Activated effector memory CD4-positive, alpha-beta T cell treated with Interleukin-2 at 50 U/mL for 16 hours (primary cell): ENCODE measurements at places on chromosomes 16 and 17.

- no peak for DNase-seq
These were observed 17.7 kb downstream of the NUBP1 start for GRCh38 chr16:10761373-10761772.

DNA sequence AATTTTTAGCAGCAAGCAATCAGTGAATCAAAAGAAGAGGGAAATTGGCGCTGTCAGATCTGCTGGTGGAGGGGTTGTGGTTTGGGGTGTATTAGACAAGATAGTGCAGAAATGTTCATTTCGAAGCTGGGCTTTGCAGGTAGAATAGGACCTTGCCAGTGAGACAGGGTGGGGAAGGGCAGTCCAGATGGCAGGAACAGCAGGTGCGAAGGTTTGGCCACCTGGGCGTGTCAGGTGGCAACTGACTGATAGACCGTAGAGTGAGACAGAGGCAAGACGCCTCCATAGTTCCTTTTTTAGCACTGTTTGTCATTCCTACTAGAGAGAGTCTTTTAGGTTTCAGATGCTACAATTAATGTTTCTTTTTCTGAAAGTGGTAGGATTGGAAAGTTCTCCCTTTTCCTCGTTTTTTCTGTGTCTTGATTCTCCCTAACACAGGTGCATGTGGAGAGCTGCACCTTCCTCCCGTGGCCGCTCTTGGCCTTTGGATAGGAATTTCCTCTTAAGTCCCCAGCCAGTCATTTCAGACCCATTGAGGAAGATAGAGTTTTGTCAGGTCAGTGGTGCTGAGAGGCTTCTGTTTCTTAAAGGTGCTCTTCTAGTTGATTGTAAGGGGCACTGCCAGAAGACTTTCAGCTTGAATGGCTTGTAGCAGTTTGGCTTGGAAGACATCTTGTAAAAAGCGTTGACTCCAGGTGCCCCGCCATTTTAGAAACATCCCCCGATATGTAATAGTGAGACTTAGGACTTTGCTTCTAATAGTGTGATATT is 315.6 kb downstream of the SNX29 start:
- no peak for DNase-seq

- no peak for DNase-seq
These were observed 378.7 kb upstream of the DYNLRB2 start for GRCh38 chr16:80161799-80162739.

GRCh38 chr16:86086471-86086870 is 187.5 kb downstream of the IRF8 start:
- no peak for DNase-seq

GRCh38 chr17:1002771-1003555 is 6.0 kb downstream of the TIMM22 start:
- DNase-seq: no peak

GRCh38 chr16:50637716-50638602 is 43.2 kb downstream of the SNX20 start:
- no peak for DNase-seq

GRCh38 chr17:57016071-57016763 is 38.3 kb downstream of the SCPEP1 start:
- DNase-seq: no peak

GRCh38 chr17:44236444-44236991 is 17.0 kb upstream of the UBTF start:
- DNase-seq: no peak

DNA sequence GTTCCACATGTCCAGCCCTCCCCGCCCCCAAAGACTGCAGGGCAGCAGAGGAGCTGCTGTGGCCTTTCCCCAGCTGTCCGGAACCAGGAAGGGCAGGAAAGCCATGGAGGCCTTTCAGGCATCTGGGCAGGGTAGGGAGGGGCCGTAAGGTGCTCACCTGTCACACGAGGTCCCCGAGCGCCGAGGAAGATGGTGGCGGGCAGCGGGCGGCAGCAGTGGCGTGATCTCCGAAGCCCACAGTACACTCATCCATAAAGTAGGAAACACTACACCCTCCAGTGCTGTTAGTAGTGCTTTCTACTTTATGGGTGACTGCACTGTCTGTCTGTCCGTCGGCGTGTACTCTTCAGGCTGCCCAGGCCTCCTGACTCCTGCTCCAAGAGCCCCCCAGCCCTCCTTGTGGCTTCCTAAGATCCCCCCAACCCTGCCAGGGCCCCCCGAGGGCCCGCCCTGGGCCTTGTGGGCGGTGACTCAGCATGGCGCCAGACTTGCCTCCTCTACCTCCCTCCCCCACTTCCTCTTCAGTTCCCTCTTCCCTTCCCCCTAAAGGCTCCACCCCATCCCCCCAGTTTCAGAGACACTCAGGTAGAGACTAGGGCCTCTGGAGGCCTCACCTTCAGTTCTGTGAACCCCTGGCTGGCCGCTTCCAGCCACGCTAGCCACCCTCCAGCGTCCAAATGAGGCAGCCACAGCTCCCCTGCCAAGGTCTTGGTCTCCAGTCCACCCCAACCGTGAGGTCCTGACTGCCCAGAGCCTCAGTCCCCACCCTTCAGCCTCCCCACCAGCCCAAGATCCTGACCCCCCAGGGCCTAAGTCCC is 2.6 kb upstream of the TSPOAP1 start:
- DNase-seq: peak; percentile 66

- DNase-seq: no peak
These were observed 83.5 kb upstream of the IRX5 start for GRCh38 chr16:54847207-54847606.

GRCh38 chr16:15810411-15810810 is 46.4 kb downstream of the MYH11 start:
- no peak for DNase-seq

- DNase-seq: no peak
These were observed 10.6 kb downstream of the CTRB1 start for GRCh38 chr16:75229172-75230031.

- no peak for DNase-seq
These were observed 72.0 kb upstream of the LGALS9 start for GRCh38 chr17:27558842-27559505.

GRCh38 chr17:82623707-82624106 is 24.5 kb downstream of the WDR45B start:
- no peak for DNase-seq

GRCh38 chr17:71558901-71559300 is 561.9 kb upstream of the SOX9 start:
- no peak for DNase-seq

DNA sequence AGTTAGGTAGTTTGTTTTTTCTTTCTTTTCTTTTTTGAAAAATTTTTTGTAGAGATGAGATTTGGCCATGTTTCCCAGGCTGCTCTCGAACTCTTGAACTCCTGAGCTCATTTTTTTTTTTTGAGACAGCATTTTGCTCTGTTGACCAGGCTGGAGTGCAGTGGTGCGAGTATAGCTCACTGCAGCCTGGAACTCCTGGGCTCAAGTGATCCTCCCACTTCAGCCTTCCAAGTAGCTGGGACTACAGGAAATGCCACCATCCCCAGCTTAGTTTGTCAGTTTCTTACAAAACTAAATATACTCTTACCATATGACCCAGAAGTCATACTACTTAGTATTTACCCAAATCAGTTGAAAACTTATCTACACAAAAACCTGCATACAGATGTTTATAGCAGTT is 14.4 kb upstream of the FBXO47 start:
- no peak for DNase-seq

DNA sequence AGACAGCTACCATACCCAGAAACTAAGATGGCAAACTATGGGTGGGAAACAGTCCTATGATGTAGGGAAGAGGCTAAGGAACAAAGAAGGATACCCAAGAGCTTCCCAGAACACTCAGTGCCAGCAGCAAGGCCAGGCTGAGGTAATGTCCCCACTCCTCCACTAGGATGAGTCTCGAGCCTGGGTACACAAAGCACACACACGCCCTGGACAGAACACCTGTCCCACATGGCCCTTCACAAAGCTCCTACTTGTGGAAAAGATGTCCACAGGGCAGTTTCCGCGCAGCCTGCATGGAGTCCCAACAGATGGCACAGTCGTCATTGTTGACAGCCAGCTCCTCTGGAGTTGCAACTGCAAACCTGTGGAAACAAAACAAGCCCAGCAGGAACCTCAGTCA is 23.9 kb downstream of the AMFR start:
- no peak for DNase-seq

DNA sequence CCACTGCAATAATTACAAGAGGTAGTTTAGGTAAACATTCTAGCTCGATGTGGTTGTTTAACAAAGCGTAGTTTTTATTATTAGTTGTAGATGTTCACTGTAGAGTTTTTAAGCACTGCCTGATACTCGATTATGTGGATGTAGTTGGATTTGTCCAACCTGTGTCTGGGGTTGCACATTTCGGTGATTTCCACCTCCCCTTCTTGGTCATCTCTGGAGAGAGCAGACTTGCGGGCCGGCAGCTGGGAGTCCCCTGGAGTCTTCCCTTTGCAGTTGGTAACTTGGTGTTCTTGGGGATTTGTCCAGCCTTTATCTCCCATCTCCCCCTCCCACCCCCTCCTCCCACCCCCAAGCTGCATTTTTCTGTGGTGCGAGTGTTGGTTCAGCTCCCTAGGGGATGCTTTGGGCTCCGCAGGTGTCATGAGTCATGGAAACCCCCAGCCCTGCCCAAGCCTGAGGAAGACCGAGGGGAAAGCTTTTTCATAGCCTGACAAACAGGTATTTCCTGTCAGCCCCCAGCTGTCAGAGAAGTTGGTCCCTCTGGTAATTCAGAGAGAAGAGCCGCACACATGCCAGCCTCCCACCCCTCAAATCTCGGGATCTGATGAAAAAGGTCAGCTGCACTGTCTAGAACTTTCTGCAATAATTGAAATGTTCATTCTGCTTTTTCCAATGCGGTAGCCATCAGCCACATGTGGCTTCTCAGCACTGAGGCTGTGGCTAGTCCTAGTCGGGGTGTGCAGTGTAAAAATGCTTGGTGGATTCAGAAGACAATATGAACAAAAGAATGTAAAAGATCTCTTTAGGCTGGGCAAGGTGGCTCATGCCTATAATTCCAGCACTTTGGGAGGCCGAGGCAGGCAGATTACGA is 50.3 kb downstream of the KSR1 start:
- DNase-seq: no peak

- no peak for DNase-seq
These were observed 34.3 kb downstream of the IL4R start for GRCh38 chr16:27347930-27348685.

DNA sequence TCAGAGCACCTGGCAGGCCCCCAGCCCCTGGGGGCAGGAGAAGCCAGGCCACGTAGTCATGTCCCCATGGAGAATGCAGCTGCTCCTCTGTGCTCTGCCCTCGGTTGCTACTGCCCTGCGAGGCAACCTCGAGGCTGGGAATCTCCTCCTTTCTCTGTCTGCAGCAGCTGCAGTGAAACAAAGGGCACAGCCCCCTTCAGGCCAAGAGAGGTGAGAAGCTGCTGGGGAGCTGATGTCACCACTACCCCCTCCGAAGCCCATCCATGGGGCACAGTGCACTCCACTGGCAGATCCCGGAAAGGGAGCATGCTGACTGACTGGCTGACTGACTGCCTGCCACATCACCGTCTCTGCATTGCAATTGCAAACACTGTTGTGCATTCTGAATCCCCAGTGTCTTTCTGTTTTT is 103.7 kb downstream of the GRIN2A start:
- DNase-seq: no peak

DNA sequence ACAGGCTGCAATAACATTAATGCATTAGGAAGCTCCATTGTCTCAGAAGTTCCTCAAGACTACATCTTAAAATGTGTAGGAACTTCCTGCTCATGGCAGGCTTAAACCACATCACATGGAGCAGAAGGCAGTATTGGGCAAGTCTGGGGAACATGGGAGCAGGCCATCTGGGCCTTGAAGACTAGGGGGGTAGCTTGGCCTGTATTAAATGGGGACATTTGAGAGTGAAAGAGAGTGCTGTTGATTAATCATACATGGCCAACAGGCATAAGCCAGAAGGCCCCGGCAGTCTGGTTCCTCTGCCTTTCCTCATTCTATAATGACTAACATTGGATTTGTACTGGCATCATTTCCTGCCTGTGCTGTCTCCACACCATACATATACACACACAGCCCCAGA is 25.2 kb upstream of the SLC5A11 start:
- DNase-seq: no peak

DNA sequence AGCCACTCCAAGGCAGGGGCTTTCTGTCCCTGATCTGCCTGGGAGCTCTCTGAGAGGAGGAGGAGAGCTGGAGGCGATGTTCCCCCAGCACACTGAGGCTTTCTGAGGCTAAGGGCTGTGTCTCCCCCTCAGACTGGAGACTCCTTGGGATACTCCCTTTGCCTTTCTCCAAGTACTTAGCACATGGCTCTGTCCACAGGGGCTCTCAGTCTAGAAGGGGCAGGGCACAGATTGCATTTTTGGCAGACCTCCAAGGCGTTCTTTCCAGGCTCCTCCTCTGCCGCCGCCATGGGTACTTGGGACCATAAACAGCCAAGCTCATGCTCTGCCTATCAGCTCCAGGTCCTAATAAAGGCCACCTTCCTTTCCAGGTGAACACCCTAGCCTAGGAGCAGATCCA is 1.8 kb upstream of the GIP start:
- DNase-seq: no peak

DNA sequence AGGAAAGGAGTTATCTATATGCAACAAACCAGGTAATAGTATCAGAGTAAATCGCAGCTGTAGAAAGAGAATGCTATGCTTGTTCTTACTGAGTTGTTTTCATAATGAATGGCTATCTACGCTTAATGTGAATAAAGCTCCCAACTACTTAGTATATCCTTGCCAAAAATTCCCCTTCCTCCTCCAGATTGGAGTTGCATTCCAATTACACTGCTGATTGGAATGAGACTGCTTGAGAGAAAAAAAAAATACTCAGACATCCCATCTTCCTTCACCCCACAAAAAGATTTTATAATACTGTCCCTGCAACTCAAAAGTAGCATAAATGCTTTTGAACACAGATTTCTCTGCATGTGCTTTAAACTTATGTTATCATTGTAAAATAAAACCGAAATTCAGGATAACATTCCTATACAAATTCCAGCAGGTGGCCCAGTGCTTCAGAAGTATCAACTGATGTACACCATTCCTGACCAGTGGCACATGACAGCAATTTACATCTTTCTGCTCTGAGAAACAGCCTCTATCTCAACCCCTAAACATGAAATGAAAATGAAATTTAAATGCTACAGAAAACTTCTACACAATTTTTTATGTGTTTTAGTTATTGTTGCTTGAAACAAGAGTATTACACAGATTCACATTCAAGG is 47.0 kb downstream of the SMURF2 start:
- no peak for DNase-seq

GRCh38 chr16:65213866-65214595 is 92.2 kb upstream of the CDH11 start:
- no peak for DNase-seq

GRCh38 chr17:7982666-7983065 is 19.7 kb upstream of the GUCY2D start:
- DNase-seq: no peak

GRCh38 chr17:74852237-74853047 is 7.2 kb downstream of the GRIN2C start:
- DNase-seq: peak; percentile 58
